HFFc6 (cell line): ENCODE measurements at places on chromosomes 12 and 14.

GRCh38 chr14:23640524-23641141, 4.5 kb downstream of the DHRS2 start:
- DNase-seq, result peak; percentile 40

- DNase-seq, result no peak
Measured at GRCh38 chr12:59164226-59164625, 243.9 kb upstream of the LRIG3 start.

DNA sequence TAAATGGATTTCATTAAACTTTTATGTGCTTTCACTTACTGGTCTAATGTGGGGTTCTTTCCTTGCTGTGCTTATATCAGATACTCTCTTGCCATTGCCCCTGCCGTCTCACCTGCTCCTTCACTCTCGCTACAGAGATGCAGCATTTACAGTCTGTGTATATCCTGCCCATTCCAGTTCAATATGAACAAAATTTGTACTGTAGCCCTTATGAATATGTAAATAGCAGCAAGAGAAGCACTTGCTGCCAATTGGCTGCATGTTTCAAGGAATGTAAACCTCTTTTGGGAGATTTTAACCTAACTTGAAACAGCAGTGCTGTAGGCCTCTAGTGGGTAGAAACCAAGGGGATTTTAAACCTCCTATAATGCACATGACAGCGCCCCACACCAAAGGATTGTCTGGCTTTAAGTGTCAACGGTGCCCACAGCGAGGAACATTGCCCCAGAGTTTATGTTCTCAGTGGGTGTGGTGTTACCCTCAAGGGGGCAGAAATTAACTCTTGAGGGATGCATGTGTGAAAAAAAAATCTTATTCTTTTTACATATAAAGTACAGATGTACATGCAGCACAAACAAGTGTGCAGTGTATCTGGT, 19.1 kb downstream of the PCNX1 start:
- no peak for DNase-seq

- no peak for DNase-seq
Measured at GRCh38 chr12:30473274-30473673, 222.4 kb downstream of the IPO8 start.

- no peak for DNase-seq
Measured at GRCh38 chr12:109475993-109476806, 900 bp downstream of the KCTD10 start.

GRCh38 chr12:27304856-27305255, 27.8 kb upstream of the BMAL2 start:
- no peak for DNase-seq

- DNase-seq, result no peak
Measured at GRCh38 chr14:104725772-104726548, 1.9 kb downstream of the ADSS1 start.

GRCh38 chr12:58844161-58844560, 76.1 kb downstream of the LRIG3 start:
- no peak for DNase-seq

GRCh38 chr14:37791384-37792036, 196.1 kb downstream of the TTC6 start:
- DNase-seq, result no peak

DNA sequence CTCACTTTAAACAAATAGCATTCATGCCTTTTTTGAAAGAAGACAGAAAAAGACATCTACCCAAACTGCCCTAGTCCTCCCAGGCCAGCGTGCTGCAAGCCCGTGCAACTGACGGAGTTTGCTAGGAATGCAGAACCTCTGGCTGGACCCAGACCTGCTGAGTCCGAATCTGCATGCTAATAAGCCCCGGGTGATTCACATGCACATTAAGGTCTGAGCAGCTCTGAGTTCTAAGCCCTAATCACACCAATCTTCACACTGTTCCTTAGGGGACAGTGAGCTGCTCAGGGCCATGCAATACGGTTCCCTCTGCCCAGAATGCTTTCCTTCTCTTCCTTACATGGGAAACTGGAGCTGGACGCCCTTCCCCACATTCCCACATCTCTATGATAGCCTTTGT, 25.2 kb downstream of the HAL start:
- DNase-seq, result no peak

DNA sequence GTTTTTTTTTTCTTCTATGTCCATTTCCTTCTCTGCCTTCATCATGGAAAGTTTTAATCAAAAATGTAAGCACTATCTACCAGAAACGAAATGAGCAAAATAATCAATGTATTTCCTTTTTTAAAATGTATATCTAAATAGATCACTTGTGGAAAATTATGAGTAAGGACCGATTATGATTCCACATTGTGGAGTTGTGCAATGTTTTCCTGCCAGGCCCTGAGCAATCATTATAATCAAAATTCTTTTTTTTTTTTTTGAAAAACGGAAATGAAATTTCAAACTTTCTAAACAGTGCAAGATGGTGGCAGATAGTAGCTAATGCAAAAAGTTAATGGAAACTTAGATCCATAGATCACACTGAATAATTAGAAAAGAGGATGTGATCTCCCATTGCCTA, 1074.6 kb upstream of the TMEM132C start:
- DNase-seq, result no peak

DNA sequence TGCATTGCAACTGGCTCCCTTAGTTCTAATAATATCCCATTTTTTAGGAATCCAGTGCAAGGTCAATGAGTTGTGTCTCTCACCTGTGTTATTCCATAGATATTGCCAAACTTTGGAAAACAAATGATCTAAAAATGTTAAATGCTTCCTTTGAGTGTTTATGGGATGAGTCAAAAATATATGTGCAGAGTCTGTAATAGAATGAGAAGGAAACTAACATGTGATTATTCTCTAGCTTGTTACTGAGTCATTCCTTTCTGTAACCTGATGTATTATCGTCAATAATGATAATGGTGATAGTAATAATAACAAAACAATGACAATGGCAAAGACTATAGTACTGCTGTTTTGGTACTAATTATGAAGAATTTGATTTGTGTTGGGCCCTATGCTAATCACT, 11.5 kb downstream of the ACSS3 start:
- DNase-seq, result no peak

- peak; percentile 3 for DNase-seq
Measured at GRCh38 chr12:19778172-19778571, 338.9 kb downstream of the AEBP2 start.

- DNase-seq, result no peak
Measured at GRCh38 chr14:42602336-42602845, 995.7 kb downstream of the LRFN5 start.

DNA sequence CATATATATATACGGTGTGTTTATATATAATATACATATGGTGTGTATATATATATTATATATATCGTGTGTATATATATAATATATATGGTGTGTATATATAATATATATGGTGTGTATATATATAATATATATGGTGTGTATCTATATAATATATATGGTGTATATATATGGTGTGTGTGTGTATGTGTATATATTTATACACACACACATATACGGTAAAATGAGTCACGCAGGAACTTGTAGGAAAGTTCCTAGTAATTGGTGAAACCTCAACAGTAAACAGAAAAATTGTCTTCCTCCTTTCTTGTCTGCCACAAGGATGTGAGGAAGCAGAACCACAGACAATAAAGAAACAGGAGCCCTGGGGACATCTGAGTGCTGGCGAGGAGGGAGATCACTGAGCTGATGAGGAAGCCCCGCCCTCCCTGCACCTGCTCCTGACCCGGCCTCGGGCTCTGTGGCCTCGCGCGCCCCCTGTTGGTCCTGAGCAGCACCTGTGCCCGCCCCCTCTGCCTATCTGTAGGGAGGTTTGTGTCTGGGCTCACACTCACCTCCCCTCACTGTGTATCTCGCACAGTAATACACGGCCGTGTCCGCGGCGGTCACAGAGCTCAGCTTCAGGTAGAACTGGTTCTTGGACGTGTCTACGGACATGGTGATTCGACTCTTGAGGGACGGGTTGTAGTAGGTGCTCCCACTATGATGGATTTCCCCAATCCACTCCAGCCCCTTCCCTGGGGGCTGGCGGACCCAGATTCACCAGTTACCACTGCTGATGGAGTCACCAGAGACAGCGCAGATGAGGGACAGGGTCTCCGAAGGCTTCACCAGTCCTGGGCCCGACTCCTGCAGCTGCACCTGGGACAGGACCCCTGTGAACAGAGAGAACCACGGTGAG, 1079.4 kb downstream of the TMEM121 start:
- DNase-seq, result no peak

DNA sequence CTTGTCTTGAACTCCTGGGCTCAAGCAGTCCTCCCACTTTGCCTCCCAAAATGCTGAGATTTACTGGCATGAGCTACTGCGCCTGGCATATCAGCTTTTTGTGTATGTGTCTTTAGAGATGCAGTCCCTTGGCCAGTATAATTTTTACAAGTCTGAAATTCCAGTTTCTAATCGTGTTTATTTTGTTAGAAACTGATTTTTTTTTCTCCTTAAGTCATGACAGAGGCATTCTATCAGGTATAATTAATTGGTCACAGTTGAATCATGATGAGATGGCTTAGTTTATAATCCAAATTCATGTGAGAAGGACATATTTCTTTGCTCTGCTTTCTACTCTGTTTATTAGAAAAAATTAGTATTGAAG, 98.9 kb downstream of the PCNX1 start:
- DNase-seq, result peak; percentile 26

GRCh38 chr12:22248571-22249115, 85.9 kb downstream of the ST8SIA1 start:
- no peak for DNase-seq

DNA sequence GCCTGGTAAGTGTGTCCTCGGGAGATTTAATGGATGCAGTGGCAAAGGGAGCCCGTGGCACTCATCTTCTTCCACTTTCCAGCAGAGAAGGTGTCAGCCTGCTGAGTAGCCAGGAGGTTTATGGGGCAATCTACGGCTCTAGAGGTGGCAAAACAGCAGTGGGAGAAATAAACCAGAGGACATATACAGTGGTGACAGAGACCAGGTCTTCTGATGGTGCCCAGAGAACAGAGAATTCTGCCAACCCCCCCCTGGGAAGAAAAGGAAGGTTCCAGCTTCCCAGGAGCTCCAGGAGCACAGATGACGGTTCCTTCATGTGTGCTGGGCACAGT, 43.0 kb downstream of the SMIM41 start:
- no peak for DNase-seq

DNA sequence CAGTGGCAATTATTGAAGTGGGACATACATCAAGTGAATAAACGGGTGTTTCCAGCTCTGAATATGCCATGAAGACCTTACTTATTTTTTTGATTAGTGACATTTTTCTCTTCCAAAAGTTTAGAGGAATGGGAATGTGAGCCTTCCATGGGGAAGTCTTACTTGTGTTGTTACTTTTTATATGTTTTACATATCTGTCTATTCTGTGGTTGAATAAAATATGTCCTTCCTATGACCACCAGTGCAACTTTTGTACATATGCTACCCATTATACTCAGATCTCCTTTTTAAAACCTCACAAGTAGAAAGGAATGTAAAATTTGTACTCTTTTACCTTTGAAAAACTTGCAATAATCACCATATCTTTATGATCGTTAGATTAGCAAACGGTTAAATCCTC, 132.7 kb downstream of the MSRB3 start:
- no peak for DNase-seq
